Activated naive CD8-positive, alpha-beta T cell treated with anti-CD3 and anti-CD28 coated beads, Interleukin-2, amount 10 ng/mL, durations not matched to agents 7 days and 5 days (primary cell): ENCODE measurements at places on chromosomes 7 and 10.
A peak's percentile ranks its signal among the peaks of the same experiment; 100 is the strongest.

GRCh38 chr10:32141018-32141807, 85.0 kb upstream of the KIF5B start:
- DNase-seq, result no peak

DNA sequence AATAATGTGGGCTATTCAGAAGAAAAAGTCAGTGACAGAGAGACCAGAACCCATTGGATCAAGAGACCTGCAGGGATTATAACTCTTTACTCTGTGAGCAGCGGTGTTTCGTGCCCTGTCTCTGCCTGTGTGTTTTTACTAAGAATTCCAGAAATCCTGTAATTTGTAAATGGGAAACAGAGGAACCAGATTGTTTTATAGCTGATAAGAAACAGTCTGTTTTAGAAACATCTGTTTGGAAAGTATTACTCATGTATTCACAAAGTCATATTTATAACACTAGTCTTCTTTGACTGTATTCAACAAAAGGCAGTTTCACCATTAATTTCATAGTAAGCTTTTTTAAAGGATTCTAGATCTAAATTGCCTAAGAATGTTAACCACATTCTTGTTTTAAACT, 30.0 kb upstream of the VDAC2 start:
- DNase-seq, result no peak

- DNase-seq, result no peak
Measured at GRCh38 chr7:13725591-13725990, 263.9 kb downstream of the ETV1 start.

GRCh38 chr7:150811-151221, 41.6 kb upstream of the FAM20C start:
- peak; percentile 30 for DNase-seq

DNA sequence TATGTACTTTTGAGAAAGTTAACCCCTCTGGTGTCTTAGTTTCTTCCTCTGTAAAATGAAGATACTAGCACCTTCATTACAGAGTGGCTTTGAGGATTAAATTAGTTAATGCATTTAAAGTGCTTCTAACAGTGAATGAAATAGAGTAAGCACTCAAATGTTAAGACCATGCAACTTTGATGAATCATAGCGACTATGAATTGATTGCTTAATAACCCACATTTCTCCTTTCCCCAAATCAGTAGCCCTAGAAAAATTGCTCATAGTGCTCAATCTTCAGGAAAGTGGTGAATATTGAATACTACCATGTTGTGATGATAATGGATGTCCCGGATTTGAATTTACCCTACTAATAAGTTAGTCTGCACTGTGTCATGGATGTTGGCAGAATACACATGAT, 48.1 kb downstream of the CD36 start:
- DNase-seq, result no peak

DNA sequence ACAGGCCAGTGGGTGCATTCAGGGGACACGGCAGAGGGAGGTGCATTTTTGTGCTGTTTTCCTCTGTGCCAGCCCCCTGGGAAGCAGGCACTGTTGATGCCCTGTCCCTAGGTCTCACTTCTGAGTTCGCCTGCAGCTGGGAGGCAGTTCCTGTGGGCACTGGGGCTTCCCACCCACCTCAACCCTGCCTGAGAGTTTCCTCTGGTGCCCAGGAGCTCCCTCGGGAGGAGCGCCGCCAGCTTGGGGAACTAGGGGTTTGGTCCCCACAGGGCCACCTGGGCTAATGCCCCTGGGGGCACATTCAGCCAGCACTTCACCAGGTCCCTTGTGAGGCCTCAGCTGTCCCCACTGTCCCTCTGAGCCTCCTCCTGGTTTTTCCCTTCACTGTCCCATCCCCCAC, 178.2 kb upstream of the RHEB start:
- DNase-seq, result no peak

DNA sequence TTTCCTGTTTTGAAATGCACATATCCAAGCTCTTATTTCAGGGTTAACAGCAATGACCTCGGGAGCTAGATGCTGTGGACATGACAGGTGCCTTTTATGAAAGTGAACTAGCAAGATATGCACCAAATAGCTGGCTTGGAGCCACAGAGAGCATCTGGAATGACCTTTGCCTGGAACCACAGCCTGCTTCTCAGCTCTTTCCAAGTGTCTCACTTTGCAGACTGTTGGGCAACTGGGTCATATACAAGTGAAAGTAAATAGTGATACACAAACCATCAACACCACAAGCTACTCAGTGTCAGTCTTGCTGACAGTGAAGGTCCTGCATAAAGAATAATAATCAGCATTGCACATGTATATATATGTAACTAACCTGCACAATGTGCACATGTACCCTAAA, 183.5 kb downstream of the RNF133 start:
- DNase-seq, result no peak

DNA sequence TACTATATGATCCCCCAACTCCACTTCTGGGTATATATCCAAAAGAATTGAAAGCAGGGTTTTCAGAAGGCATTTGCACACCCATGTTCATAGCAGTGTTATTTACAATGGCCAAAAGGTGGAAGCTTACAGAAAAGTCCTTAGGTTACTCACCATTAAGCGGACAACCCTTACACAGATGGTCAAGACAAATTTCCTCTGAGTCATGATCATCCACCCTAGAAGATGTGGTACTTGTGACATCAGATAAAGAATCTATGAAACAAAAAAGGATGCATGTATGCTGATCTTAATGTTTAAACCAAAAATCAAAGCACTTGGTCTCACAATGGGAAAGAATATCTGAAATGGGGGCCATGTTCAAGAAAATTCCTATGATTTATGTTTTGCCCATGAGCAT, 31.1 kb downstream of the ZC3HAV1 start:
- DNase-seq, result no peak

GRCh38 chr7:117916309-117916708, 43.1 kb upstream of the CTTNBP2 start:
- no peak for DNase-seq

DNA sequence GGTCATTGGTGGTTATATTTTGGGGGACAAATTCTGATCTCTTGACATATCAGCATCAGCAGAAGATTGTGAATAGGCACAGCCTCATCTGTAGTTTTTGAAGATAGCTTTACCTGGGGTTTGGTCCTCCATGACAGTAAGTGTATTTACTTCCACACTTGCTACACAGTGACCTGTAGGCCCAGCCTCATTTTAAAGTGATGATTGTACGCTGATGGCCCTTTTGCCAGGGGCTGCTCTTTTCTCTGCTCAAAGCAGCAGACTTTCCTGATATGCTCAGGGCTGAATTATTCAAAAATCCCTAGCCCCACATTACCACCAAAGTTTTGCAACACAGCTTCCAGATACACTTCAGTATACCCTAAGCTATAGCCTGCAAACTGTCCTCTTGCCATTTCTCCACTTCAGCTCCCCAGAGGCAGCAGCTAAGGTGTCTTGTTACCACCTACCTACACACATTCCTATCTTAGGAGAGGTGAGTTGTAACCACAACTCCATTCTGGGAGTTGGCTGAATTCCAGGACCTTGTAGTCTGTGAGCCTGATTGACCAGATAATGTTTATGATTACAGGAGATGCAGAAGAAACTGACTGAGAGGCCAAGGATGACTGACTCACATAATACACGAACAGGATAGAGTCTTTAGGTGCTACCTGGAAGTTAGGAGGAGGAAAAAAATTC, 6.0 kb downstream of the ASB4 start:
- no peak for DNase-seq

DNA sequence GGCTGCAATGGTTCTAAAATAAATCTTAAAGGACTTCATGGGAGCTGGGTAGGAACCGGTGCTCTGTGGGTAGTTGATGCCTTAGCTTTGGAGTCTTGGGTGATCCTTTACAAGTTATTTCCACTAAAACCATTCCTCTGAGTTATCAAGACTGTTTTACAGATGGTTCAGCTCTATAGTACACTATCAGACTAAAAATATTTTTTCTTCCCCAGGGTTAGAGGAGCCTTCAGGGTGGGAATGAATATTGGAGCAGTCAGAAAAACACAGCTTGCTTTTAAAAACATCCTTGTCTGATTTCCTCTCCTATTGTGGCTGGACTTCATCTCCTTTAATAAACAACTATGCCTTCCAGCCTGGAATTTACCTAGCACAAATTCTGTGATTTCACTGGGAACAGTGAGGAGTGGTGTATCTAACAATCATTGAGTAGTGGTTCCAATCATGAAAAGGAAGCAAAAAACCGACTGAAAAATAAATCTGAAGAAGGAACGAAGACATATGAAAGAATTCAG, 102.6 kb upstream of the AFAP1L2 start:
- DNase-seq, result no peak

GRCh38 chr7:156014201-156014600, 201.9 kb upstream of the SHH start:
- no peak for DNase-seq

DNA sequence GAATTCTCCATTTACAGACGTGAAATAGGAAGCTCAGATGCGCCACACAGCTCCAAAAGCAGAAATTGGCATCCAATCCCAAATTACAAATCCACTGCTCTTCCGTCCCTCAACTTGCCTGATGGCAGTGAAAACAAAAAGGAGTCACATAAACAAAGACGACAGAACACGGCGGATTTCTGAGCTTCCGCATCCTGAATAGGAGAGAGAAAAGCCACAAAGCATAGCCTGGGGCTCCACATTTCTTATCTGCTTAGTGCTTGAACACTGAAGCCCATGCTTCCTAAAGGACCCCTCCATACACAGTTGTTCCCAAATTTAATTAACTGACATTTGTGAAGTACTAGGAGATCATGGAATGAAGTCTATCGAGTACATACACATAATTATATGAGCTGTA, 32.6 kb downstream of the BEND7 start:
- no peak for DNase-seq

DNA sequence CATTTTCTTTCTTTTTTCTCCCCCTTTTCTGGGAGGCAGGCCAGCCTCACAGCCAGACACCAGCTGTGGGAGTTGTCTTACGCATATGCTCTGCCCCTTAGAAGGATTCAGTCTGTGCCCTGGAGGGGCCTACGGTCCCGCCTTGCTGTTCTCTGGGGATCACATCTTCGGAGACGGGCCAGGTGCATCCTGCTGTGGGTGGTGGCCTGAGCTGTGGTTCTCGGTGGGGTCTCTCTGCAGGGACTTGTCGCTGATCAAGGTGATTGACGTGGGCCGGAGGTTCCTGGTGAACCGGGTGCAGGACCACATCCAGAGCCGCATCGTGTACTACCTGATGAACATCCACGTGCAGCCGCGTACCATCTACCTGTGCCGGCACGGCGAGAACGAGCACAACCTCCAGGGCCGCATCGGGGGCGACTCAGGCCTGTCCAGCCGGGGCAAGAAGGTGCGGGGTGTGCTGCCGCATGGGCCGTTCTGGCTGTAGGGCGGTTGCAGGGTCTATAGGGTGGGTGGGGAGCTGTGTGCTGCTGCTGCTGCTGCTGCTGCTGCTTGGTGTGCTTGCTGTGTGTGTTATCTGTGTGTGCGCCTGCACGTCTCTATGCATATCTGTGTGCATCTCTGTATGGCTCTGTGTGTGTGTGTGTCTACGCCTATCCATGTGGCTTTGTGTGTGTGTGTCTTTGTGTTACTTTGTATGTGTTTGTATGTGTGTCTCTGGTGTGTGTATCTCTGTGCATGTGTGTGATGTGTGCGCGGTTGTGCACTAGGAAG, 17.9 kb downstream of the PFKFB3 start:
- no peak for DNase-seq

- DNase-seq, result no peak
Measured at GRCh38 chr7:114466917-114467316, 52.3 kb downstream of the FOXP2 start.

DNA sequence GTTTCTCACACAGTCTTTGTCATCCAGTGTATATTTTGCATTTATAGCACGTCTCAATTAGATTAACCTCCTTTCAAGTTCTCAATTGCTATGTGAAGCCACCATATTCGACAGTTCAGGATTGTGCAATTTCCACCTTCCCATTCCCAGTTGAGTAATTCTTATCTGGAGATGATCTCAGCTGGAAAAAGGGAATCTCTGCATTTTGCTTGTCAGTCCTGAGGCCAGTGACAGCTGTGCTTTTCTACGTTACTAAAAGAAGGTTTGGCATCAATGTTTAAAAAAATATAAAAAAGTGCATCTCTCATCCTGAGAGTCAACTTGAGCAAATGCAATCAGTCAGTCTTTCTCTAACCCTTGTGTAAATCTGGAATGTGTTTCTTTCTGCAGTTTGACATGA, 247.7 kb downstream of the PRKG1 start:
- DNase-seq, result no peak

DNA sequence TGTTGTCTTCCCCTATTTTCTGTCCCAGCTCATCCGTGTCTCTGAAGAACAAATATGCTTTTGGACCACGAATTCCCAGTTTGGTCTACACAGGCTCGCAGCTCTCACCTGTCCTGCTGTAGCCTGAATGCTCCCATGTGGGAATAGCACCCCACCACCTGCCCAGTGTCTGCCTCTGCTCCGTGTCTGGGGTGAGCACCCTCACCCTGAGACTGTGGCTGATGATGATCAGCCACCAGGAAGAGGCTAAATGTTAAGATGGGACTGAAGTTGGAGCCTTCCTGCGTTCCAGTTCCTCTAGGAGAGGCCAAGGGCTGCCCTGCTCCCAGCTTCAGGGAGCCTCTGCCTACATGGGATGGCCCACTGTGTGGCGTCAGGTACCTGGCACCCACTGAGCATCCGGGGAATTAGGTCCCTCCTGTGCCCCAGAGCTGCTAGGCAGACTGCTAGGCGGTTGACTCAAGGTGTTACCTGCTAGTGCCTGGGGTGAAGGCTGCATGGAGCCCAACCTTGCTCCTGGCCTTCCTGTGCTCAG, 3.7 kb downstream of the PGAM2 start:
- DNase-seq, result peak; percentile 16

- DNase-seq, result no peak
Measured at GRCh38 chr7:9036080-9036479, 602.7 kb downstream of the NXPH1 start.
